ENCODE measurements at places on chromosomes 12 and 14.

DNA sequence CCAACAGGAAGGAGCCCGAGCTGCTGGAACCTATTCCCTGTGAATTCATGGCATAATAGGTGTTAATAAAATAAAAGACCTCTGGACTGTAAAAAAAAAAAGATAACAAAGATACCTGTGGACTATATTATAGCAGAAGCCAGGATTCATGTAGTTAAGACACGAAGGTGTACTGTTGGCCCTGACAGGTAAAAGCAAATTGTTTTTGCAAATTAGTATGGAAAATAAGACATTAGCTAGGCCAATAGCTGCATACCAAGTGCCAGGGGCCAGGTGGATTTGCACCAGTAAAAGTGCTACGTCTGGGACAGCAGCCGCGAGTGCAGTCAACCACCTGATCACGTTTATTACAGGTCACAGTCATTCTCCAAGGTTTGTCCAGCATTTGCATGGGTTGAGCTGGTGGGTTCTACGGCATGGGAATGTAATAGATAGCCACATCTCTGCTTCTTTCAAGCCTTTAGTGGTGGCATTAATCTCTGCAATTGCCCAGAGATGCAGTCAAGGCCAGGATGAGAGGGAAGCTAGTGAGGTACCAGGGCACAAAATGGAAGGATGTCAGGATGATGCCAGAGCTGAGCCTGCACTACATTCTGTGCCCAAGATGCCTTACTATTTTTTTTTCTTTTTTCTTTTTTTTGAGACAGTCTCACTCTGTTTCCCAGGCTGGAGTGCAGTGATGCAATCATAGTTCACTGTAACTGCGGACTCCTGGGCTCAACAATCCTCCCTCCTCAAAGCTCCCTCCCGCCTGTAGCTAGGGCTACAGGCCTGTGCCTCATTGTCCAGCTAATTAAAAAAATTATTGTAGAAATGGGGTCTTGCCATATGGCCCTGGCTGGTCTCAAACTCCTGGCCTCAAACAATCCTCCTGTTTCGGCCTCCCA is 26.3 kb downstream of the TNFAIP2 start:
- DNase-seq = no peak

GRCh38 chr12:32776258-32776657 is 20.6 kb upstream of the YARS2 start:
- no peak for DNase-seq

DNA sequence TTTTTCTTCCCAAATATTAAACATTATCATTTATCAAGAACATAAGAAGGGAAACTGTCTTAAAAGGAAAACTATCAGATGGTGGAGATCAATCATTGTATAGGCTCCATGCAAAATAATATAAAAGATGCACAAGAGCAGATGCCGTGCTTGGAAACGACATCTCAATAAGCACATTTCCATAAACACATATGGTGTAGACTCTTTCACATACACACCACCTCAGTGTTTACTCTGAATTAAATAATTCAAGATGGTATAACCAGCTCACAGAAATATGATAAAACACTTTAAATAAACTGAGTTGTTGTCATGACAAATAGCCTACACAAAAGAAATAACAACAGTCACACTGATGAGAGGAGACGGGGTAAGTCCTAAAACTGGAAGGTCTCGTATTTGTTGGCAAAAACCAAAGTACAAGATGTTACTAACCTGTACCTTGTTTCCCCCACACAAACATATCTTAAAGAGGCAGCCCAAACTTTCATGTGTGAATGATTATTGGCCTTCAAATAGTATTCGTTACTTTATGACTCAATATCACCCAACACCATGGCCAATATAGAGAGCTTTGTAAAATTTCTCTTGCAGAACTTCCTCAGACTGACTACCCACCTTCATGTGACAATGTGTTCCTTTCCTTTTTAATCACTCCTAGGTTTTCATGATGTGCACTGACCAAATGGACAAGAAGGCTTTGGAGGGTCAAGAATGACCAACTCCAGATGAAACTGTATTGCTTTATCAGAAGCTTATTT is 48.6 kb upstream of the TMPO start:
- DNase-seq = no peak

GRCh38 chr14:58166005-58166983 is 14.3 kb upstream of the ARMH4 start:
- peak; percentile 57 for DNase-seq

DNA sequence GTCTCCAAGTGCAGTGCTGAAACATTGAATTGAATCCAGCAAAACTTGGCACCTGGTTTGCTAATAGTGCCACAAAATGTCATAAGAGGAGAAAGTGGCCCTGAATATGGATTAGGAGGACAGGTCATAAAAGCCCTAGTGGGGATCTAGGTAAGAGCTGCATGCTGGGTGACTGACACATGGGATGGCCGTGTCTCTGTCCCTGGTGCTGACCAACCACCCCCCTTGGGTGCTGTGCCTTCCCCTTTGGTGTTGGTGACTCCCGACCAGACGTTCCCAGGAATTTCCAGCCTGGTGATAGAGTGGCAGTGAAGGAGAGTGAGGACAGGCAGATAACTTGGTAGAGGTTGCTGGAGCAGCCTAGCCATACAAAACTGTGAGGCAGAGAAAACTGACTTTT is 142.8 kb downstream of the VRK1 start:
- no peak for DNase-seq

- DNase-seq = no peak
Observed at GRCh38 chr12:122452701-122453285, 30.3 kb upstream of the CLIP1 start.

DNA sequence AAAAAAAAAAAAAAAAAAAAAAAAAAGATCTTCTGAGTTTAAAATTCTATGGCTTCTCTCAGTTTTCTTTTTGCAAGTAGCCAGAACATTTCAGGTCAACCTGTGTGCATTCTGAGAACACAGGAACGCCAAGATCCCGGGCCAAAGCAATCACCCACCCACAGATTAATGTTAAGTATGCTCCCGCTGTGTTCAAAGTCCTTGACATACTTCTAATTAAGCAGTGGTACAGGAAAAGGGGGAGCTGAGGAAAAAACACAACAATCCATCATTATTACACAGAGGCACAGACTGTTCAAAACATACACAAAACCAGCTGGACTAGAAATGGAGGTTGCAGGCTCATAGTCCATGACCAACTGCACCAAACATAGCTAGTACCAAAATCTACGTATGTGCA is 2.8 kb downstream of the FBXO21 start:
- no peak for DNase-seq

DNA sequence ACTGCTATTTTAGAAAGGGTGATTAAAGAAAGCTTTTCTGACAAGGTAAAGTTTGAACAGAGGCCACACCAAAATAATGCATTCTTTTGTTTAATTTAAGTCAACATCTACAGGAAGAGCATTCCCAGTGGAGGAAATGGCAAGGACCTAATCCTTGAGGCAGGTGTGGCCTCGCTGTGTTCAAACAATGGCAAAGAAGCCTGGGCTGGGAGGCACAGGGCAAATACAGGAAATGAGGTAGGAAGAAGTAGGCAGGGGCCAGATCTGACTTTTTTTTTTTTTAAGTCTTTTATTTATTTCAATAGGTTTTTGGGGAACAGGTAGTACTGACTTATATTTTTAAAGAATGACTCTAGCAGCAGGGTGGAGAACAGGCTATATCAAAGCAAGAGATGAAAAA is 53.5 kb downstream of the ARMH4 start:
- peak; percentile 64 for DNase-seq

GRCh38 chr12:10721651-10722501 is 1.2 kb downstream of the YBX3 start:
- DNase-seq = peak; percentile 80

DNA sequence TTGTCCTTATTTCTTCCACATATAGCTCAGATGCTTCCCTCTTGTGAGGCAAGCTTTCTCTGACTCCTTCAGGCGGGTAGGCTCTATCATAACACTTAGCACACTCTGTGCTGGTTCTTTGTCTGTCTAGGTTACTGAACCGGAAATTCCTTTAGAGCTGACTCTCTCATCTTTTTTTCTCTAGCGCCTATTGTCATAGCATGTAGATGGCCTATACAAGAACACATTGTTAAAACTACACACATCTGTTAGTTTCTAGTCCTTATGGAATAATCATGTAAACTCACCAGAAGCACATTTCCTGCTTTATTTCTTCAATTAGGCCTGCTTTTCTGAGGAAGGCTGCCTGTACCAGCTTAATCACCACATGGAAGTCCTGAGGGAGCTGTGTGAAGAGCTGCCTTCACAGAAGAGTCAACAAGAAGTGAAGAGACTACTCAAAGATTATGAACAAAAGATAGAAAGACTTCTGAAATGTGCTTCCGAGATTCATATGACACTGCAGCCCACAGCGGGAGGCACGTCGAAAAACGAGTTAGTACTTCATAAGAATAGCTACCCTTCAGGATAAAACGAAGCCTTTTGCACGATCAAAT is 143.9 kb downstream of the SYNE2 start:
- no peak for DNase-seq
